ENCODE measurements at places on chromosomes 4 and X.

GRCh38 chr4:47061435-47061834 is 30.1 kb downstream of the GABRB1 start:
- no peaks in the 10 kb centered on the region for H3K36me3 ChIP-seq
- no peak overlapping the region for H3K4me3 ChIP-seq
- peaks cover 3% of the 10 kb centered on the region for H3K4me1 ChIP-seq

DNA sequence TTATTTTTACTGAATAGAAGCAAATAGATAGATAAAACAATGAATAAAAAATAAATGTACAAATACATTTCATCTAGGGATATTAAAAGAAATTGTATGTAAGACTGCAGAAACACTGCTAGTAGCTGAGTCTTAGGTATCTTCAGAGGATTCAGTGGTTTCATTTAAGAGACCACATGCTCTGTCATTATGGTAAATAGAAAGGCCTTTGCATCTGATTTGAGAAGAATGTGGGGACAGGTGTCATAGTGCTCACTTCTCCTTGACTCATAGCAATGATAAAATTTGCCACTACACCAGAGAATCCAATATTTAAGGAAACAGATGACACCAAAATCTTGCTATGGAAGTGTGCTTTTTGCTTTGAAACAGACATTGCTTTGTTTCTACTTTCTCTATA is 59.8 kb upstream of the PPP1R2C start:
- no peak overlapping the region for H3K4me3 ChIP-seq
- no peak for DNase-seq
- H3K4me1 ChIP-seq, result no peaks in the 10 kb centered on the region
- H3K36me3 ChIP-seq, result no peaks in the 10 kb centered on the region
- no peak overlapping the region for H3K27ac ChIP-seq

DNA sequence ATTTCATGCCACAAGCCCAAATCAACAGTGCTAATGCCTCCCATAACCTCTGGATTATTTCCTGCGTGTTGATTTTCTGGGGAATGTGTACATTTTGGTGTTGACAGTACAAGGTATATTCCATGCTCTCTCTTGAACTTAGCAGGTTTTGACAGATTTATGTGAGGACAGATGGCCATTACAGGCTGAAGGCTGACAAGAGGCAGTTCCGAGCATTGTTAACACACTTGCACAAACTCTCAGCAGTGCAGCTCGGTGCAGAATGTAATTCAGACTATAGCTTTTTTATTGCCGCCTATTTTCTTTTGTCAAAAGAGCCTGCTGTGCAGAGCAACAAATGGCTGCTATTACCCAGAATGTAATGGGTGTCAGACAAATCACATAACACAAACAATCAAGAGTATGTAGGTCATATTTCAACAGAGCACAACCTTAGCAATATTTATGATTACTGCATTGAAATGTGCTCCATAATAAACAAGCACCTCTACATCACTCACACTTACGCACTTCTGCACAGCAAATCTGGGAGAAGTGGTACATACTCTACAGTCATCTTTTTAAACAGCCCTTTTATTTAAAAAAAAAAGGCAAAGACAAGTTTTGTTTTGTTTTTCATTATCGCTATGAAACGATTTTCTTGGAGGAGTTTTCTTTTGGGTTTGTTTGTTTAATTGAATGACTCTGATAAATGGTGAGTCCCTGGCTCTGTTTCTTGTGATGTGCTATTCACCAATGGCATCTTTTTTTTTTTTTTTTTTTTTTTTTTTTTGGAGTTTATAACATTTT is 71.6 kb downstream of the PPARGC1A start:
- H3K4me1 ChIP-seq, result peaks cover 3% of the 10 kb centered on the region
- H3K27me3 ChIP-seq, result no peaks in the 10 kb centered on the region
- no peak for DNase-seq
- no peak overlapping the region for H3K4me3 ChIP-seq
- no peak overlapping the region for H3K27ac ChIP-seq

DNA sequence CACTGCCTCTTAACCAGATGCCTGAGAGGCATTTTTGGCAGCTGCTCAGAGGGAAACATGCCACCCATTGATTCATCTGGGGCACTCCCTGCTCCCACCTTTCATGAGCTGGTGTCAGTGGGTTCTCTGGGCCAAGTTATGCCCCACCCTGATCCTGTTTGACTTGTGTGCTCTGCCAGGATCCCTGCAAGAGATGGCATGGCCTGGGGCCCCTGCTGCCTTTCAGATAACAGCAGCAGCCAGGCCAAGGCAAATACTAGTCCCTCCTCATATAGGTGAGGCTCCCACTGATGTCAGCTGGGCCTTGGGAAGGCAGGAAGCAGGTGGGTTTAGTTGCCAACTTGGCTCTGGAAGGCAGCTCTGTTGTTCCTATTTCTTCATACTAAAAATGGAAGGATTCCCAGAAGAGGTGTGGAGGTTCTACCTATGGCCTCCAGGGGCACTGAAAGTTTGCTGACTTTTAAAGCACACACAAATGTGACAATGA is 192.9 kb upstream of the RBPJ start:
- H3K4me1 ChIP-seq, result no peaks in the 10 kb centered on the region
- DNase-seq, result no peak

- H3K27ac ChIP-seq, result no peak overlapping the region
- DNase-seq, result no peak
- H3K4me3 ChIP-seq, result no peak overlapping the region
- peaks cover 12% of the 10 kb centered on the region for H3K4me1 ChIP-seq
- H3K36me3 ChIP-seq, result peaks cover 4% of the 10 kb centered on the region
- no peaks in the 10 kb centered on the region for H3K27me3 ChIP-seq
Observed at GRCh38 chr4:169259271-169259670, 11.5 kb downstream of the SH3RF1 start.

DNA sequence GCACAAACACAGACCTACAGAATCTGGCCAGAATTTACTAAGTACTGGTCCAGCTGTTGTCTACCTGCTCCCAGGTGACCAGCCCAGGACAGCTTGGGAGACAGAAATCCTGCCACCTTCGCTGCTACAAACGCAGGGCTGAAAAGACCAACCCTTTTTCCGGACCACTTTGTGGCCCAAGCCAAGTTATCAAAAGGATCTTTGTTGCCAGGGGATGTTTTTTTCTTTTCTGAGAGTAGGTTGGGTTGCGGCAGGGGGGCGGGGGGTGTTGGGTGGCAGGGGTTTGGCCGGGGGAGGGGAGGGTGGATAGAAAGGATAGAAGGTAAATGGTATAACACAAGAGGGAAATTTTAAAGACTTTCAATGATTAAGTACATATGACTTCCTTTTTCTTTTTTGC is 63.4 kb downstream of the STOX2 start:
- no peak overlapping the region for H3K4me3 ChIP-seq
- no peaks in the 10 kb centered on the region for H3K27me3 ChIP-seq
- H3K27ac ChIP-seq, result no peak overlapping the region
- H3K36me3 ChIP-seq, result peaks cover 3% of the 10 kb centered on the region
- H3K4me1 ChIP-seq, result peaks cover 4% of the 10 kb centered on the region

DNA sequence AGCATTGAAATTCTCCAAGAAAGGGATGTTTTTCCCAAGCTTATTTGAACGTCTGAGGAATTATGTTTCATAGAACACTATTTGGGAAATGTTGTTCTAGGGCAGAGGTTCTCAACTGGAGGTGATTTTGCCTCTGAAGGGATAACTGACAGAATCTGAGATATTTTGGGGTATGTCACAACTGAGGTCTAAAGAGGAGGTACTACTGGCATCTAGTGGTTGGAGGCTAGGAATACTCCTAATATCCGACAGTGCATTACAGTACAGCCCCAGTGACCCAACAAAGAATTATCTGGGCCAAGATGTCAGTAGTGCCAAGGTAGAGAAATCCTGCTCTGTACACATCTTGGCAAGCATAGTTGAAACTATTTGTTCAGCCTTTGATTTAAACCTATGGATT is 6.4 kb downstream of the HSPA4L start:
- H3K27me3 ChIP-seq, result no peaks in the 10 kb centered on the region
- H3K27ac ChIP-seq, result no peak overlapping the region
- no peaks in the 10 kb centered on the region for H3K4me1 ChIP-seq

DNA sequence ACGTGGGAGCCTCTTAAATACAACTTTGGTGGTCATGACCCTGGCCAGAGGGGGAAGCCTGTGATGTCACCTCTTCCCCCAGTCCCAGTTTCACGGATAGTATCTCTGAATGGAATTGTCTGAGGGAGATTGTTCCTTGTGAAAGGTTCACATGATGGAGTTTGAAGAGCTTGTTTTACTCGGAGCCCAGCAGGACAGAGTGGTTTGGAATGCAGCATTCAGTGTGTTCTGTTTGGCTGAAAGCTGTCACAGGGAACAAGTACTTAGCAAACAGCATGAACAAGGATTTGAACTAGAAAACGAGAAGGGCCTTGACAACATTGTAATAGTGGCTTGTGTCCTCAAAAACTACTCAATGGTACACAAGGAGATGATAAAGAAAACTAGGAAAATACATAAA is 133.9 kb upstream of the CXorf66 start:
- H3K27me3 ChIP-seq, result no peaks in the 10 kb centered on the region
- peaks cover 7% of the 10 kb centered on the region for H3K4me1 ChIP-seq
- DNase-seq, result no peak
- H3K36me3 ChIP-seq, result no peaks in the 10 kb centered on the region

- H3K27ac ChIP-seq, result no peak overlapping the region
- no peak for DNase-seq
Observed at GRCh38 chr4:94931626-94932025, 173.9 kb downstream of the BMPR1B start.

DNA sequence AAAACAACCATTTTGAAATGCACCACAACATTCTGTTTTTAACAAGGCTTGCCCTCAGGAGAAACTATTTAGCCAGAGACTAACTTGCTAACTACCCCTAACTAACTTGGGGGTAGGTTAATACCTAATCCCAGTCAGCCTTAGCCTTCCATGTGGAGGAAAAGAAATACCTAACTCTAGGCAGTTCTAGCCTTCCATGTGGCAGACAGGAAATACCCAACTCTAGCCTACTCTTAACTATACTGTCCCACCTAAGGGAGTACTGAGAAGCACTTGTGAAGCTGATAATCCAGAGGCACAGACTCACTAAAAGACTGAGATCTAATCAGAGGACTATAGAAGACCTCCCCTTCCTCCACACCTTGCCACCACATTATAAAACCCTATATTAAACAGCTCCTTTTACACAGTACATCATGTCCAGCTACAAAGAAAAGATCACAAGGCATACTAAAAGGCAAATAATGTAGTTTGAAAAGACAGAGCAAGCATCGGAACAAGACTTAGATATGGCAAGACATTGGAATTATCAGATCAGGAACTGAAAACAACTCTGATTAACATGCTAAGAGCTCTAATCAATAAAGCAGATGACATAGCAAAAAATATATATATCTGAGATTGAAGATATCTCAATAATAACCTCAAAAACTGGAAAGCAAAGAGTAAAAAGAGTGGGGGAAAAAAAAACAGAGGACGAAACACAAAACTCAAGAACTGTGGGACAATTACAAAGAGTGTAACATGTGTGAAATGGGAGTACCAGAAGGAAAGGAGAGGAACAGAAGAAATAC is 52.2 kb downstream of the FRYL start:
- no peak overlapping the region for H3K27ac ChIP-seq
- no peaks in the 10 kb centered on the region for H3K27me3 ChIP-seq
- H3K4me1 ChIP-seq, result peaks cover 3% of the 10 kb centered on the region
- H3K4me3 ChIP-seq, result no peak overlapping the region
